HT1080 (cell line): ENCODE measurements at places on chromosomes 1 and 21.
A peak's percentile ranks its signal among the peaks of the same experiment; 100 is the strongest.

GRCh38 chr1:143611159-143611558, 360.6 kb downstream of the FAM72C start:
- DNase-seq = peak; percentile 42

- DNase-seq = no peak
Measured at GRCh38 chr1:111201275-111202090, 1.0 kb upstream of the DENND2D start.

DNA sequence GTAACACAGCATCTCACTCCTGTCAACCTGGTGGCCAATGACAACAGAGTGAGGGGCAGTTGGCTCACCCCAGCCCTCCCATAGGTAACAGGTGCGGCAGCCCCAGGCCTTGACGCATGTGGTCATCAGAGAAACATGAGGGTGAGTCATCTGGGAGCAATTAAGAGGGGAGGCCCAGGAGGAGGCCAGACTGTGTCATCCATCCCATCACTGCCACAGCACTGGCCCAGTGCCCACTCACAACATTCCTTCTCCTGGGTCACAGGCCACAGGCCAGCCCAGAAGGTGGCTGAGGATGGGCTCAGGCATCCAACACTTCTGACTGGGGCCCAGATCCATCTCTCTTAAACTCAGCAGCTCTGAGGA, 17.1 kb downstream of the TEX35 start:
- DNase-seq = peak; percentile 89

DNA sequence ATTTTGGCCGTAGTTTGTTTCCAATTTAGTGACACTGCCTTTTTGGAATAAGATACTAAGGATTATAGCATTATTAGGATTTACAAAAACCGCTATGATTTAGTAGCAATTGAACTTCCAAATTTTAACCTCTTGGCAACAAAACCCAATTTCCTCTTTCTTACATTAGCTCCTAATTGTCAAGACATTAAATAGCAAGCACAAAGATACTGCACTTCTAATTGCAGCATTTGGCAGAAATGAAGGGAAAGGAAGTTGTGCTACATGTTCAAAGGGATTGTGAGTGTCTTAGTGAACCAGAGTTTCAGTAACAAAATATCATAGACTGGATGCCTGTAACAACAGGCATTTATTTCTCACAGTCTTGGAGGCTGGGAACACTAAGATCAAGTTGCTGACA, 99.9 kb downstream of the NUF2 start:
- no peak for DNase-seq

DNA sequence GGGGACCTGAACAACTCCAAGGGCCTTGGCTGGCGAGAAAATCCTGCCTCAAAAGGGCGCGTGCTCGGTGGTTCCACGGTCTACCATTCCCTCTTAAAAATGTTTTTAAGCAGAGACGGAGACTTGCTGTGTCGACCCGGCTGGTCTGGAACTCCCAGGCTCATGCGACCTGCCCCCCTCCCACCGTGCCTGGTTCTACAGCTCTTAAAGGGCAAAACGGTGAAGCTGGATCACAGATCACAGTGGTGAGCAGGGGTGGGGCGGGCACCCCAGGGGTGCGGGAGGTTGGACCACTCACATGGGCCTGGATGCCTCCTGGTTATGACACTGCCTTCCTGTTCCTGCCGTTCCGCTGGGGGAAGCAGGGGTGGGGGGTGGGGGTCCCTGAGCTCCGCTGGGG, 4.2 kb upstream of the C1orf159 start:
- no peak for DNase-seq

GRCh38 chr1:196608390-196609369, at the start of gene KCNT2:
Gene KCNT2, minus strand, starts transcription at chr1:196608440. Its CDS starts 131 bp downstream, at chr1:196608309.
- DNase-seq = no peak

- no peak for DNase-seq
Measured at GRCh38 chr1:88943241-88943640, 49.2 kb downstream of the KYAT3 start.

DNA sequence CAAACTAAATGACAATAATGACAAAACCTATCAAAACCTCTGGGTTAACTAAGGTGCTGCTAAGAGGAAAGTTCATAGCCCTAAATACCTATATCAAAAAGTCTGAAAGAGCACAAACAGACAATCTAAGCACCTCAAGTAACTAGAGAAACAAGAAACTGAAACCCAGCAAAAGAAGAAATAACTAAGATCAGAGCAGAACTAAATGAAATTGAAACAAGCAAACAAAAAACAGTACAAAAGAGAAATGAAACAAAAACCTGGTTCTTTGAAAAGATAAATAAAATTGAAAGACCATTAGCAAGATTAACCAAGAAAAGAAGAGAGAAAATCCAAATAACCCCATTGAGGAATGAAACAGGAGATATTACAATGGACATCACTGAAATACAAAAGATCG, 44.8 kb upstream of the KIAA0040 start:
- DNase-seq = no peak

- DNase-seq = no peak
Measured at GRCh38 chr1:177864538-177865305, 105.1 kb downstream of the SEC16B start.

DNA sequence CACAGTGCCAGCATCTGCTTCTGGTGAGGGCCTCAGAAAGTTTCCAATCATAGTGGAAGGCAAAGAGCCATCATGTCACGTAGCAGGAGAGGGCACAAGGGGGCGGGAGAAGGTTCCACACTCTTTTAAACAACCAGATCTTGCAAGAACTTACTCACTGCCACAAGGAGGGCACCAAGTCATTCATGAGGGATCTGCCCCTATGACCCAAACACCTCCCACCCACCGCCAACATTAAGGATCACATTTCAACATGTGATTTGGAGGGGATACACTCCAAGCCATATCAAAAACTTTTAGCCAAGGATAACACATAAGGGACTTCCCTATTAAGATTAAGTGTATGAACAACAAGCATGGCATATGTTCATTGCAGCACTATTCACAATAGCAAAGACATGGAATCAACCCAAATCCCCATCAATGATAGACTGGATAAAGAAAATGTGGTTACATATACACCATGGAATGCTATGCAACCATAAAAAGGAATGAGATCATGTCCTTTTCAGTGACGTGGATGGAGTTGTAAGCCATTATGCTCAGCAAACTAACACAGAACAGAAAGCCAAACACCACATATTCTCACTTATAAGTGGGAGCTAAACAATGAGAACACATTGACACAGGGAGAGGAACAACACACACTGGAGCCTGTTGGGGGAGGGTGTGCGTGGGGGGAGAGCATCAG, 19.9 kb upstream of the SLC35F3 start:
- peak; percentile 70 for DNase-seq

- no peak for DNase-seq
Measured at GRCh38 chr1:110210604-110211495, 736 bp downstream of the KCNC4 start.

- peak; percentile 62 for DNase-seq
Measured at GRCh38 chr1:209388358-209388757, 195.2 kb upstream of the CAMK1G start.

DNA sequence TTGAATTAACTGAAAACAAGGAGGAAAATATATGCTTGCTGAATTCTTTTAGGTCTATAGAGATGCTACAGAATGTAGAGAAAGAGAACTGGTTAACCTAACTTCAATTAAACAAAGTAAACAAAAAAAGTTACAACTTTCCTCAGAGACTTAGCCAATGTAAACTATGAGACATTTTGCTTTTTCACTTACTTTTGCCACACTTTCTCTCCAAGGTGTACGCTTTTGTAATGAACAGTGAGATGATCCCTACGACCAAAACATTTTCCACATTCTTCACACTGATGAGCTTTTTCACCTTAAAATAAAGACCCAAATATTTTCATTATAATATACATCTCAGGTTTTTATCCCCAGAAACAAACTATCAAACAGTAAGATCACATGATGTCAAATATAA, 28.3 kb upstream of the ASPM start:
- DNase-seq = no peak
